ENCODE measurements at places on chromosomes 6 and 20.

DNA sequence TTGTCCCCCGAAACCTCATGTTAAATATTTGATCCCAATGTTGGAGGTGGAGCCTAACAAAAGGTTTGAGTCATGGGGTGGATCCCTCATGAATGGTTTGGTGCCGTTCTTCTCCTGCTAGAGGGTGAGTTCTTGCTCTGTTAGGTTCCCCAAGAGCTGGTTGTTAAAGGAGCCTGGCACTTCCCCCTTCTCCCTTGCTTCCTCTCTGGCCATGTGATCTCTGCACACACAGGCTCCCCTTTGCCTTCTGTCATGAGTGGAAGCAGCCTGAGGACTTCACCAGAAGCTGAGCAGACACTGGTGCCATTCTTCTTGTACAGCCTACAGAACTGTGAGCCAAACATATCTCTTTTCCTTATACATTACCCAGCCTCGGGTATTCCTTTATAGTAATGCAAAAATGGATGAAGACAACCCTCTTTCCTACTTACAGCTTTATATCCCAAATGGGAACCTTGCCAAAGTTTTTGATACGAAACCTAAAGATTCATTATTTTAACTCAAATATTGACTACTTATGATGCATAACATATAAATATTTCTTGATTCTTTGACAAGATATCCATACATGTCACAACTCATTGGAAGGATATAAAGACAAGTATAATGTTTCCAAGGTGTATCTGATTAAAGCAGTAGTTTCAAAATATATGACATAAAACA, 61.0 kb downstream of the RNF182 start:
- no peak for DNase-seq

DNA sequence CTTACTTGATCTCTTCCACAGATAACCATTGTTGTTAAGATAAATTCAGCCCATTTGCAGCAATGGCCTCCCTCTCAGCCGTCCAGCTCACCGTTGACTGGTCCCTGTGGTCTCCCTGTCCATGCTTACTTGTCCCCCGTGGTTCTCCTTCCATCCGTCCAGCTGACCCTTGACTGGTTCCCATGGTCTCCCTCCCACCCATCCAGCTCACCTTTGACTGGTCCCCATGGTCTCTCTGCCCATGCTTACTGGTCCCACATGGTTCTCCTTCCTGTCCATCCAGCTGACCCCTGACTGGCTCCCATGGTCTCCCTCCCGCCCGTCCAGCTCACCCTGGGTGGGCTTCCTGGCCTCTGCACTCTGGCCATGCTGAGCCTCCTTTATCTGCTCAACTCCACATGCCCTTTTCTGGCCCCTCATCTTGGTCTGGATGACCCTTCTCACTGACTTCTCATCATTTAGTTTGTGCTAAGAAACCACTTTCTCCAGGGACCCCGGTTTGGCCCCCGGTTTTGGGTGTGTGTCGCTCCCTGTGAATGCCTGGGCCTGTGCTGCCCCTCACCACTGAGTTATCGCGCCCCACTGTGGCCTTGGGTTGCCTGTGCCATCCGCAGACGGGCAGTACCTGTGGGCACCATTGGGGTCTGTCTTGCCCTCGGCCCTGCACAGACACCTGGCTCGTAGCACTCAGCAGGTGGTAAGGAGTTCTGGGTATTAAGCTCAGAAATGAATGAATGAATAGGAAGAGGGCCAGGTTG, 146.4 kb downstream of the ERMARD start:
- DNase-seq, result no peak

- no peak for DNase-seq
Measured at GRCh38 chr6:76814496-76815458, 648.5 kb downstream of the HTR1B start.

DNA sequence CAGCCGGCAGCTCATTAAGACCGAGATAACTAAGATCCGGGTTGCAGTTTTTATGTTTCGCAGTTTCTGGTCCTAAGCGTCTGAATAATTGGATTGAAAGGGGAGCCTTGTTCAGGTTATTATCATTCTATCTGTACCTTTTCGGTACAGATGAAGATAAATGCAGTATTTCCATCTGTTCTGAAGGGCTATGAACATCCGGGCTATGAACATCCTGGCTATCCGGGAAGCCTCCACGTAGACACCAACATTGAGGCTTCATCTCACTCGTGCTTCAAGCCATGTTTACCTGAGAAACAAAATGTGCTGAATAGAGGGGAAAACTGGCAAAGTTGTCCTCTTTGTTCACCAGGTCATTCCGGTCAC, 399 bp upstream of the REPS1 start:
- DNase-seq, result no peak

GRCh38 chr6:40997234-40997957, 41.6 kb downstream of the UNC5CL start:
- peak; percentile 55 for DNase-seq

All from AG08395 (cell line).